ENCODE measurements at places on chromosomes 2 and 18. TPM values are rescaled to one million over a fixed set of nuclear protein-coding genes. Genes with fewer than 3 reads are reported as not detected.

- no peak overlapping the region for H3K4me3 ChIP-seq
- no peaks in the 10 kb centered on the region for H3K36me3 ChIP-seq
- no peak for DNase-seq
- no peaks in the 10 kb centered on the region for H3K4me1 ChIP-seq
- H3K27me3 ChIP-seq: peaks cover 6% of the 10 kb centered on the region
- no peak overlapping the region for H3K27ac ChIP-seq
These were observed 297.6 kb downstream of the CDCA7 start for GRCh38 chr2:173652311-173652710.

The GALR1 gene
- not detected for total RNA-seq

- H3K4me3 ChIP-seq: no peak overlapping the region
- peaks cover 14% of the 10 kb centered on the region for H3K4me1 ChIP-seq
- H3K27me3 ChIP-seq: no peaks in the 10 kb centered on the region
- no peaks in the 10 kb centered on the region for H3K36me3 ChIP-seq
These were observed 4.5 kb downstream of the KIF3C start for GRCh38 chr2:25977768-25978167.

The LIPG gene
- total RNA-seq: not detected

GRCh38 chr18:63319383-63320122 is at the start of gene BCL2:
Gene BCL2 (minus strand): TSS chr18:63319769.
- peak within 1 kb of the TSS; percentile 92 for H3K4me3 ChIP-seq
- no peaks in the 10 kb centered on the region for H3K27me3 ChIP-seq
- H3K27ac ChIP-seq: peak within 1 kb of the TSS; percentile 92
- DNase-seq: no peak
- H3K4me1 ChIP-seq: peaks cover 32% of the 10 kb centered on the region

The ABCG8 gene
- not detected for total RNA-seq

The ASAP2 gene
- total RNA-seq: 0.25 TPM

All from activated CD4-positive, alpha-beta memory T cell treated with anti-CD3 and anti-CD28 coated beads, Interleukin-2, amount 10 ng/mL, durations not matched to agents 7 days and 5 days (primary cell).